ENCODE measurements at places on chromosomes 13 and 19.

GRCh38 chr13:67538906-67539305 is 308.8 kb upstream of the PCDH9 start:
- DNase-seq, result no peak

GRCh38 chr19:55465460-55466240 is 1.1 kb upstream of the C19orf85 start:
- DNase-seq, result peak; percentile 24

DNA sequence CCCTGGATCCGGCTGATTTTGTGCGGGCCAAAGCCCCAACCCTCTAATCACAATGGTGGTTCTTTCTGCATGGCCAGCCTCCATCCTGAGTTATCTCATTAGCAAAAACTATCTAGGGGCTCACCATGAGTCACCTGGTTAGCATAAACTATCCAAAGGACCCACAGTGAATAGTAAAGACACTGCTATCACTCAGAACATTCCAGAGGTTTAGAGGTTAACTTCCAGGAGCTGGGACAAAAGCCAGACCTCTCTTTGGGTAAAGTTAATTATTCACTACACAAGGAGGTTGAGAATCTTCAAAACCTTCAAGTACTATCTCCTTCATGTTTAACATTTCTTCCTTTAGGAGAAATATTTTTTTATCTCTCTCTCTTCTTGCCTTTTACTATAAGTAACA is 18.8 kb upstream of the PPP5C start:
- DNase-seq, result no peak

GRCh38 chr13:21675095-21675991 is 4.5 kb downstream of the FGF9 start:
- DNase-seq, result peak; percentile 56

DNA sequence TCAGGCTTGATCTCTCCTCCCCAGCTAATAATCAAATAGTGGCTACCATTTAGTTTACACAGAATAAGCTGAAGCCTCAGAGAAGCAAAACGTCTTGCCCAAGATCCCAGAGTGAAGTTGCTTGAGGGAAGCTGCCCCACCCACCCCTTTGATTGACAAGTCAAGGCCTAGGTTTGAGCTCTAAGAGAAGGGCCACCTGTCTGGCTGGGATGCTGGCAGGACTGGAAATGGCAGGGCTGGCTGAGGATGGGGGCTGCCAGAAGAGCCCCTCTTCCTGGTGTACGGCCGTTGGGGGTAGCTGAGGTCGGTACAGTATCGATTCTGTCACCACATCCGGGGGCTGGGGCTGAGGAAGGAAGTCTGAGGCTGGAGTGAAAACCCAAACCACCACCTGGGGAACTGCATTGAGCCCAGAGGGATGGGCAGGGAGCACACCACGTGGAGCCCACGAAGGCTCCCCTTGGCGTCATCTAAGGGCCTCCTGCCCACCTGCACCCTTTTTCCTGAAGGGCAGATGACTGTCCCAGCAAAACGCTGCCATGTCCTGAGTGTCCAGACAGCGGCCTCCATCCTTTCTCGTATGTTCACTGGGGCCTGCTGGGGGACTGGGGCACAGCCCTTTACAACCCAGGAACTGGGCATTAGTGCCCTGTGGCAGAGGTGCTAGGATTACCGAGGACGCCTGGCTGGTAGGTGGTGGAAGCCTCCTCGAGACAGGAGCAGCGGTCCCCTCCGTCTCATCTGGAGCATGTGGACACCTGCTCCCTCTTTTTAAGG is 1.4 kb upstream of the PRKD2 start:
- peak; percentile 50 for DNase-seq

DNA sequence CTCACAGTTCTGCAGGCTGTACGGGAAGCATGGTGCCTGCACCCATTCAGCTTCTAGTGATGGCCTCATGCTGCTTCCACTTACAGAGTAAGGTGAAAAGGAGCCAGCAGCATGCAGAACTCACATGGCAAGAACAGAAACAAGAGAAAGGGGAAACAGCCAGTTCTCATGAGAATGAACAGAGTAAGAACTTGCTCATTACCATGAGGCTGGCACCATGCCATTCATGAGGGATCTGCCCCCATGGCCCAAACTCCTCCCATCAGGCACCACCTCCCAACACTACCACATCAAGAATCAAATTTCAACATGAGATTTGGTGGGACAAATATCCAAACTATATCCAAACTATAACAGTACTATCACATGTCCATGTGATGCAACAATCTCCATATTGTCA is 72.1 kb downstream of the KATNAL1 start:
- no peak for DNase-seq

- DNase-seq, result no peak
These were observed 3.6 kb upstream of the N4BP2L2 start for GRCh38 chr13:32542221-32542620.

GRCh38 chr13:111865046-111865445 is 201.9 kb upstream of the SOX1 start:
- DNase-seq, result no peak

- no peak for DNase-seq
These were observed 44.9 kb upstream of the F7 start for GRCh38 chr13:113060557-113061270.

DNA sequence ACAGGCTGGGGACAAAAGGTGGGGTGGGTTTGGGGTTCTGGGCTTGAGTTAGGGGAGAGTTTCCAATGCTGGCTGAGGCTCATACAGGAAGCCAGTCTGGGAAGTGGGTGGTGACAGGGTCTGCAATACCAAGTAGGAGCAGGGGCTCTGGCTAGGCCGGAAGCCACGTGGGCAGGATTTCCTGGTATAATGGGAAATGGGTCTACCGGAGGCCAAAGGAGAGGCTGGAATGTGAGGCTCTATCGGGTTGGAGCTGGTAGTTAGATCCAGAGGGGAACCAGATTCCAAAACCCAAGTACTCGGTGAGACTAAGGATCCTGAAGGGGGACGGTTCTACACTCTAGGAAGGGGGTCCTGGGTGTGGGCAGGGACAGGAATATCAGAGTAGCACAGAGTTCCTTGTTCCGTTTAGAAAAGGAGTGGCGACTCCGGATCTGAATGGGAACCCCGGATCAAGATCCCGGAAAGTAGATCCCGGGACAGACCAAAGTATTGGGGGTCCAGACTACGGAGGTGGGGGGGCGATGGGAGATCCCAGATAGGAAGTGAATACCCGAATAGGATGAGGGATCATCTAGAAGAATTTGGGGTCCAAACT is 802 bp downstream of the CDC37 start:
- DNase-seq, result peak; percentile 69

- DNase-seq, result no peak
These were observed 261.3 kb downstream of the DACH1 start for GRCh38 chr13:71605744-71606143.

GRCh38 chr13:44259045-44260027 is 114.3 kb upstream of the SERP2 start:
- DNase-seq, result no peak

GRCh38 chr13:91400063-91400399 is 1.6 kb downstream of the GPC5 start:
- no peak for DNase-seq

GRCh38 chr13:112588490-112589297 is 741 bp upstream of the TUBGCP3 start:
- no peak for DNase-seq

DNA sequence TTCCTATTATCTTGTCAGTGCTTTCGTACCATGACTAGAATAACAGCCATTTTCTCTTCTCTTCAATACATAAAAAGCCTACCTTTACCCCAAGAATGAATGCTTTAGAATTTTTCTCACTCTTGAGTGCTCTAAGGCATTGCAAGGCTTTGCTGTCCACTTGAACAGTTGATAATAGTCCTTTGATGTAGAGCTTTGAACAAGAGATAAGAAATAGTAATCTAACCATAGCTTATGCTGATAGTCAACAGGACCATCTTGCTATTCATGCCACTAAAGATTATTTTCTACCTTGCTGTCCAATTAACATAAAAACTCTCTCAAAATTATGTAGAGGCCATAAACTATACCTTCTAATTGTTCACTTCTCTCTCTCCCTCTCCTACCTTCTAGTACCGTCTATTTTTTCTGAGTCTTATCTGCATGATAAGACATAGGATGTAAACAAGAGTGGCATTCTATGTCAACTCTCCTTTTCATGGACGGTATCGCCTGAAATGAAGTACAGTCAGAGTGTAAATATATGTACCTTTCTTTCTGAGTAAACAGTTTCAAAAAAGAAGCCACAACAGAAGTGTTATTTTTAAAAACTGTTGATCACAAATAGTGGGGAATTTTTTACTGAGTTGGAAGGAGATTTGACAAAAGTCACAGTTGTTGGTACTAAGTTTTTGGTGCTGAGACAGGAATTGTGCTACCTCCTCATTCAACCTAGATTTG is 297.9 kb downstream of the NDFIP2 start:
- DNase-seq, result no peak

DNA sequence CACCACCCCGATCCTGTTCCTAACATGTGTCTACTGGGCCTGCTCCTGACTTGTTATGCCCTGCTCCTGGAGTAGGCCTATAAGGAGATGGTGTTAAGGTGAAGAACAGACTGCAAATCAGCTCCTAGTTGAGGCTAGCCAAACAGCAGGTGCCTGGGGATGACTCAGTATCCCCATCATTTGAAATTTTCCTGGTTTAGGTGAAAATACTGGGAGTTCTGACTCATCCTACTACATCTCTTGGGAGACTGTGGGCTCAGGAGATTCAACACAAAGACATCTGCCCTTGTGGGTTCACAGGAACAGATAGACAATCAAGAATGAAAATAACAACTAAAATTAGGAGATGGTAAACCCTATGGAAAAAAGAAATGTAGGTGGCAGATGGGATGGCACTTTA is 41.2 kb downstream of the BRD4 start:
- no peak for DNase-seq

DNA sequence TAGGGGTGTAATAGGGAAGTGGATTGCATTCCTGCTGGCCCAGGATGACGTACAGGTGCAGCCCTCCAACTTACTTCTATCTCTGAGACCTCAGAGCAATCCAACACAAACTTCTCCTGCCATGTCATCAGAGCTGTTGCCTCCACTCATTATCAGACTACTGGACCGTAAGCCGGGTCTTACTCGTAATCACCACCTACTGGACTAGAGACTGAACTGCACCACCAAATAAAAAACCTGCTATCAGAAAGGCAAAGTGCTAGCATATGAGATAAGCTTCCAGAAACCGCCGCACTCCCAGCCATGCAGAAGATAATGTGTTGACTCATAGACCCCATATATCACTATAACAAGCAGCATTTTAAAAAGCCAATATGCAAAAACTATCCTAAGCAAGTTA is 102.0 kb downstream of the SLITRK1 start:
- DNase-seq, result no peak

- DNase-seq, result no peak
These were observed 34.2 kb downstream of the CEBPG start for GRCh38 chr19:33407716-33408115.

DNA sequence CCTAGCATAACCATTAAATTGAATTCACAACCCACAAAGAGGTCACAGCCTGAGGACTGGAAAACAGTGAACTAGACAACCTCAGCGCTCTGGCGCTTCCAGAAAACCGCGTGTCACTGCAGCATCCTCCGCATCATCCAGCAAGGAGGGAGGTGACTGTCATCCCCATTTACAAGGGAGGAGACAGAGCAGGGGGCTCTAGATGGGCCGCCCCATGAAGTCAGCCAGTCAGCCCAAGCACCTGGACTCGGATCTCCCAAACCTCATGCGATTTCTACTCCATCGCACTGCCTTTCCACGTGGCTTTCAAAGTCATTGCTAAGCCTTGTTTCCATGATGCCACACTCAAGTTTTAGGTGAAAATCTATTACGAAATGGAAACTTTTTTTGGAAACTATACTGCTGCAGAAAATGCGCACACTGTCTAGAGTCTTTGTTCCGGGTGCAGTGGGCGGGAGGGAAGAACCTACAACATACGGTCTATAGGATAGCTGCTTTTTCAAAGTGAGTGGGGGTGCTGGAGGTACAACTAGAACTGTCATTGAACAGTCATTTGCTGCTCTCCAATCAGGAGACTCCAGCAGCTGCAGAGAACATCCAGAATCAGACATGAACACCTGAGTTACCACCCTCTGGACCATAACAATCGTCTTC is 2.8 kb downstream of the AP3D1 start:
- no peak for DNase-seq

DNA sequence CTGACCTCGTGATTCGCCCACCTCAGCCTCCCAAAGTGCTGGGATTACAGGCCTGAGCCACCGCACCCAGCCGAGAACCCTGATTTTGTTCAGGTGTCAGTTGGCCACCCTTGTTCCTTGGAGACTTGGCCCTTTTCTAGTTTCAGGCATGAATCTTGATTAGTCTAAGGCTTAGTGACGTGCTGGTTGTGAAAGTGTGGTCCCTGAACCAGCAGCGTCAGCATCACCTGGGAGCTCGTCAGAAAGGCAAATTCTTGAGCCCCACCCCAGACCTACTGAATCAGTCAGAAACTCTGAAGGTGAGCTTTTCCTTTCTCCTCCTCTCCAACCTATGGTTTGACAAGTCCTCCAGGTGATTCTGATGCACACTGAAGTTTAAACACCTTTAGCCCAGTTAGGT is 35.2 kb downstream of the CACNG6 start:
- no peak for DNase-seq

DNA sequence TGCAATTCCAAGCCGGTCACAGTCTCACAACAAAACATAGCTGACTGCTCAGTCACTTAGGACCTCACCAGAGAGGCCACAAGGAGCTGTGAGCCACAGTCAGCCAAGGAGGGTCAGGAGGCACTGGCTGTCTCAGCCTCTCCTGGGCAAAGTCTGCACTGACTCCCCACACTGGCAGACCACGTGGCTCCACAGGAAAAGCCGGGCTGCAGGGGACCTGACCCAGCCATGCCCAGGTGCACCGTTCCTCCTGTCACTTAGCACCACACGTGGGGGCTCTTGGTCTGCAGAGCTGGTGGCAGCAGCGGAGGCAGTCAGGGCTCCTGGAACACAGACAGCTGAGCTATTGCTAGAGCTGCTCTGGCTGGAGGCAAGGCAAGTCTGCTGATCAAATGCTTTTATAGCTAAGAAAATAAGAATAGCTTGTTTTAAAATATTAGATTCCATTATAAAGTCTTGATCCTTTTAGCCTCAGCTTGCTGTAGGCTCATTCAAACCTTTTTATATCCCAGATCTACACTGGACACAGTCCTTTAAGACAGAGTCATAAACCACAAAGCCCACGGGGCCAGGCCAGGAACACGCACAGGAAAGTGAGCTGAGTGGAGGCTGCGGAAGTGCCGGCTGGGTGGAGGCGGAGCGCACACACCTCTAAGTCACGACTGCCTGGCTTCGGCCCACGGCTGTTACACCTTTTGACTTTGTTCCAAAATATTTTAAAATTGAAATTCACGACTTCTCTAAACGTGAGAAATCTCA is 744.1 kb downstream of the UQCRFS1 start:
- DNase-seq, result no peak

GRCh38 chr19:1087813-1088415 is 7.3 kb downstream of the POLR2E start:
- DNase-seq, result peak; percentile 78

- DNase-seq, result peak; percentile 14
These were observed 35.2 kb upstream of the C13orf46 start for GRCh38 chr13:114008964-114009589.

- no peak for DNase-seq
These were observed 426.2 kb downstream of the PCDH9 start for GRCh38 chr13:66803808-66804456.

- DNase-seq, result no peak
These were observed 154.6 kb upstream of the IPO5 start for GRCh38 chr13:97798836-97799235.
